ENCODE measurements at places on chromosomes 16 and 17.

GRCh38 chr17:8630227-8630801 is at the start of gene MYH10:
TSS of gene MYH10 (minus strand) at chr17:8630725. CDS start at chr17:8623246, 7,479 bp downstream.
- no peaks in the 10 kb centered on the region for H3K27me3 ChIP-seq
- DNase-seq, result peak; percentile 44
- peak within 1 kb of the TSS; percentile 70 for H3K27ac ChIP-seq
- H3K4me3 ChIP-seq, result peak within 1 kb of the TSS; percentile 95
- H3K36me3 ChIP-seq, result no peaks in the 10 kb centered on the region

- H3K4me1 ChIP-seq, result peaks cover 1% of the 10 kb centered on the region
- H3K36me3 ChIP-seq, result no peaks in the 10 kb centered on the region
- H3K4me3 ChIP-seq, result no peak overlapping the region
- no peak overlapping the region for H3K27ac ChIP-seq
- H3K27me3 ChIP-seq, result no peaks in the 10 kb centered on the region
- no peak for DNase-seq
These were observed 30.5 kb downstream of the COPZ2 start for GRCh38 chr17:48006936-48007709.

DNA sequence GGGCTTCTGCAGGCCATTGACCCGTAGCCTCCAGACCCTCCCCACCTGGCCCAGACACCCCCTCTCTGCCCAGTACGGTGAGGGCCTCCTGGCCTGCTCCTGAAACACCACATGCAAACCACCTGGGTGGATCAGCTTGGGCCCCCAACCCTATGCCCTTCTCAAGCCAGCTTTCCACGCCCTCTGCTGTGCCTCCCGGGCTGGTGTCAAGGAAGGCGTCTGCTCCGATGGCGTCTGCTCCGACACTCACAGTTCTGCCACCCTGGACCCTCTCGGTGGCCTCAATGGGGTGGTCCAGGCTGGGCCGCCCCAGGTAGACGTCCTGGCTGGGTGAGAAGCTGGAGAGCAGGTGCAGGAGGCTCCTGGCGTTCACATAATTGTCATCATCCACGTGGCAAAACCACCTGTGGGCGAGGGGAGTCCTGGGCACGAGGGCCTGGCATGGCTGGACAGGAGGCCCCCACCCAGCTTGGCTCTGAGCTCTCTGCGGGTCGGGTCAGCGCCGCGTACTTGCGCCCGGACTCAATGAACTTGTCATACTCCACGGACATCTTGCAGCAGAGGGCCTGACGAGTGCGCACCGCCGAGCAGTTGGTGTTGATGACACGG is 1.4 kb downstream of the RFNG start:
- H3K27me3 ChIP-seq, result no peaks in the 10 kb centered on the region
- peak overlapping the region; percentile 58 for H3K4me3 ChIP-seq
- no peak for DNase-seq
- peaks cover 23% of the 10 kb centered on the region for H3K4me1 ChIP-seq
- no peak overlapping the region for H3K27ac ChIP-seq

DNA sequence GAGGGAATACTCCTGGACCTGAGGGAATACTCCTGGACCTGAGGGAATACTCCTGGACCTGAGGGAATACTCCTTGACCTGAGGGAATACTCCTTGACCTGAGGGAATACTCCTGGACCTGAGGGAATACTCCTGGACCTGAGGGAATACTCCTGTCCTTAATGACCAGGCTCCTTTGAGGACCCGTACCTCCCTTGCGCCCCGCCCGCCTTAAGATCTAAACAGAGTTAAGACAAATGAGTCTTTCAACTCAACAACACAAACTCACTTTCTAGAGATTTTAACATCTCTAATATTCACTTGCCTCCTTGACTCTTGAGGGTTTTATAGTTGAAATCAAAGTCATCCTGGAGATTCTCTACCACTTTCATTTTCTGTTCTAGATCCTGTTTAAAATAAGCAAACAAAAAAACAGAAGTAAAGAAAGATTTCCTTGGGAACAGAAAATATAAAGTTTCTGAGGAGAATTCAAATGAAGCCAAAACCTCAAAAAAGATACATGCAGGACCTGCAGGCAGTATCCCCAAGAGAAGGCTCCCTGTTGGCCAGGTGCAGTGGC is 49.7 kb downstream of the STAT3 start:
- H3K27me3 ChIP-seq, result no peaks in the 10 kb centered on the region
- no peak for DNase-seq
- H3K4me3 ChIP-seq, result no peak overlapping the region
- peaks cover 89% of the 10 kb centered on the region for H3K36me3 ChIP-seq
- H3K27ac ChIP-seq, result no peak overlapping the region
- H3K4me1 ChIP-seq, result no peaks in the 10 kb centered on the region

GRCh38 chr17:19781488-19782458 is 33.7 kb upstream of the ALDH3A1 start:
- no peak overlapping the region for H3K4me3 ChIP-seq
- no peaks in the 10 kb centered on the region for H3K27me3 ChIP-seq
- no peak overlapping the region for H3K27ac ChIP-seq
- DNase-seq, result no peak
- H3K36me3 ChIP-seq, result peaks cover 2% of the 10 kb centered on the region
- H3K4me1 ChIP-seq, result no peaks in the 10 kb centered on the region

DNA sequence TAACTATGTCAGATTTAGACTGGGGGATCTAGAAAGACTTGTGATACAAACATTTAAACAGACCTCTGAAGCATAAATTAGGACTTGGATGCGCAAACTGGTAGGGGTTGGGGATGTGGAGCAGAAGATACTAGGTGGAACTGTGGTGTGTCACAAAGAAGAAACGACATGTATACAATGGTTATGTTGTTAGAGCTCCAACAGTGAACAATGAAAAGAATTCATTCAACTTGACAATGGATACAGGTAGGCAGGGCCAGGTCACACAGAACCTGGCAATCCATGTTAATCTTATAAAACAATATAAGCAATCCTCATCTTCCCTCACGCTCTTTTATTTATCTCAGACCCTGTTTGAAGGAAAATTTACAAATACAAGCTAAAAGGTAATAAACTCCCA is 102.0 kb downstream of the CDC27 start:
- no peaks in the 10 kb centered on the region for H3K27me3 ChIP-seq
- H3K36me3 ChIP-seq, result no peaks in the 10 kb centered on the region
- H3K4me3 ChIP-seq, result no peak overlapping the region
- peaks cover 5% of the 10 kb centered on the region for H3K4me1 ChIP-seq
- no peak overlapping the region for H3K27ac ChIP-seq
- DNase-seq, result no peak

Measured in liver (tissue), 10 donors.